ENCODE measurements at places on chromosomes 13 and 19.

DNA sequence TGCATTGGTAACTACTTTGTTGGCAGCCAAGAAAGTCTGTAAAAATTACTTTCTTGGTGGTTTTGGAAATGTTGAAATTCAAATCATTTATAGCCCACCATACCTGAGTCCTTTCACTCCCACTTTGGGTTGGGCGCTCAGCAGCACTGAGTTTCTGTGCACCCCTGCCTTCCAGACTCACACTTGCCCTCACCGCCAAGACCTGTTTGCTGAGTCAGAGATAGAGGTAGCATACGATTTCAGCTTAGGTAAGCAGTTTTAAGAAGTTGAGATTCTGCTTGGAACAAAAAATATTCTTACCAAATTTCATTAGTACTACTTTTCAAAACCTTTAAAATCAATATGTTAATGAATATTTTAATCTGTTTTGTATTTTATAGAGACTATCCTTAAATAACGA, 12.6 kb downstream of the MPHOSPH8 start:
- no peak for DNase-seq

DNA sequence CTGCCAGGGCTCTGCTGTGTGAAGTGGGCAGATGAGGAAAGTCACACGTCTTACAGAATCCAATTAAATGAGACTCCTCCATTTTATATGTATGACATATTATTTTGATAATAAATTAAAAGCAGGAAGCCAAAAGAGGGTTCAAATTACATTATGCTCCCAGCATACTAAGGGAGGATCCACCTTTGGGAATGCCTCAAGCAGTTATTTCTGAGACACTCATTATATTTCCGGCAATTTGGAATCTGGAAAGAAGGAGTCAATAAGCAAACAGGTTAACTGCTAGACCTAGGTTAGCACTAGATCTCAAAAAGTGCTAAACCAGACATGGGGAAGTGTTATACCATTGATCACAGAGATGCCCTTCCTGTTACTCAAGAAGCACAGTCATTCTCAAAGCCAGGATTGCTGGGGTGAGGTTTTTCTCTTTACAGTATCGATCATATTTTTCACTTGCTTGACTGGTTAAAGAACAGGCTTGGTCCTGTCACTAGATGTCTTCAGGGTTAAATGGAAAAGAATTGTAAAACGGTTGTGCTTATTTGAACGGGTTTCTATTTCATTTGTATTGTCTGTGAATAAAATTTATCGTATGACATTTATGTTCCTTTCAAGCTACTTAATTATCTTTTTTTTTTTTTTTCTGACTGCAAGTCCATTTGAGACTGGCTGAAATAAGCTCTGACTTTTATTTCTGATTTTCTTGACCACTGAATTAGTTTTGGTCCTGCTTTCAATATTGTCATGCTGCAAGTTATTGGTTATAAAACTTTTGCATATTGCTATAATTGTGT, 523.2 kb downstream of the KLF12 start:
- no peak for DNase-seq

GRCh38 chr19:29489172-29489951, 36.4 kb upstream of the VSTM2B start:
- no peak for DNase-seq

- DNase-seq: no peak
These were observed 12.6 kb upstream of the ERICH6B start for GRCh38 chr13:45628094-45628493.

DNA sequence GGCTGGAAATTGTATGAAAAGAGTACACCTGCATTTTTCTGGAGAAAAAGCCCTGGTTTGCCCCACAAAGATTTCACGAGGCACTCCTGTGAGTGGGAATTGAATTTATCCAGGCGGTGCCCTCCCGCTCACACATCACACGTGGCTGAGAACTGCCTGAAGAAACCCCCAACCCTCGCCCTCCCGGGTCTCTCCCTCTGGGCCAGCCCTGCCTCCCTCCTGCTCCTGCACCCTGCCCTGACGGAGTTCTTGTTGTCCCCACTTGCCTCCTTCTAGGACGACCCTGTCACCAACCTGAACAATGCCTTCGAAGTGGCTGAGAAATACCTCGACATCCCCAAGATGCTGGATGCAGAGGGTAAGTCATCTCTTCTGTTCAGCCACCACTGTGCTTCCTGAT, 35.2 kb downstream of the CAPN12 start:
- DNase-seq: no peak

DNA sequence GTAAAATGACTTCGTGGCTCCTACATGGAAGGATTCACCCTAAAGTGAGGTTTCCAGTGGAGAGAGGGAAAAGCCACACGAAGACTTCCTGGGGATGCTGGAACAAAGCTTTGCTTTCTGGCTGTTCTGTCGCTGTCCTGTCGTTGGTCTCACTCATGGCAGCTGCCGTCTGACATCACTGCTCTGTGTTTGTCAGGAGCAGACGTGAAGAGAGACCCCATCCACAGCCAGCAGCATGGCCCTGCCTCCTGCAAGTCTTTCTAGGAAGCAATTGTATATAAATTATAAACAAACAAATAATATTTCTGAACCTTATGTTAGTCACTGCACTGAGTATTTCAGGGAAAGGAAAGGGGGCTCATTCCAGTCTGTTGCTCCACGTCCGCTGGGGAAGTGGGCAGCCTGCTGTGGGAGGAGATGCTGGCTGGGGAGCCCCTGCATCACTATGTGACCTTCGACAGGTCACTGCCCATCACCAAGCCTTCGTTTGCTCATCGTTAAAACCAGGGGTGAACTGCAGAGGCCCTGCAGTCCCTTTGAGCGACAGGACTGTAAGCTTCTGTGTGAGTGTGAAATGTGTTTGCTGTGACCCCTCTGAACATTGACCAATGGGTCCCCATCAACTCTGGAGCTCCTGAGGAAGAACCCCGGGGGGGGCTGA, 151.0 kb downstream of the DCT start:
- DNase-seq: no peak

- DNase-seq: no peak
These were observed 1.4 kb downstream of the ZNF780B start for GRCh38 chr19:40054632-40055031.

- DNase-seq: no peak
These were observed 304.7 kb upstream of the KLF12 start for GRCh38 chr13:74438901-74439300.

DNA sequence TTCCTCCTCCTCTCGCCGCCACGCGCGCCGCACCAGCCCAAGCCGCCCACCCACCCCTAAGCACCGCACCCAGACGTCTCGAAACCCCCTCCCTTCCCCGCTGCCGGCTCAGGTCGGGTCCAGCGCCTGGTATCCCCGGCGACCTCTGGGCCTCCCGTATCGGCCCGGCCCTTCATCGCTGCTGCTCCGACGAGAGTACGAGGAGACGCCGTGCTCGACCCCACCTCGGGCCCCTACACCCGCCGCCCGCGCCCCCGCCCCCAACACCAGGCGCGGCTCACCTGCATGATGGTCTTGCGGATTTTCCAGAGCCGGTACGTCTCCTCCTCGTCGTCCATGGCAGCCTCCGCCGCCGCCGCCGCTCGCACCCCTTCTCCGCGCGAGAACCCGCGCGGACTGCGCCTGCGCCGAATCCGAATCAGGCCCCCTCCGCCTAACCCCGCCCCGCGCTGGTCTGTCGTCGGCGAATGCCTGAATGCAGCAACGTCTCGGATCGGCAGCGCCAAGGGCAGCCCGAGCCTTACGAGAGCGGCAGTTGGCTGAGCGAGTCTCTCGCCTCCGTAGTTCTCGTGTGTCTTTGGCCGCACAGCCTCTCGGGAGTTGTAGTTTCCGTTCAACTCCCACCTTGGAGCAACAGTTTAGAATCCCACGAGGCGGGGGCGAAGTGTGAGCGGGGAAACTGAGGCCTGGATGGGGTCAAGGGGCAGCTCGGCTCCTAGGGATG, at the start of gene POLR2E:
TSS of gene POLR2E (minus strand) at position 398 of the 724 bp plus-strand sequence. CDS start at position 338, 60 bp downstream.
- peak; percentile 94 for DNase-seq

- no peak for DNase-seq
These were observed 8.2 kb downstream of the LATS2 start for GRCh38 chr13:21053231-21053630.

DNA sequence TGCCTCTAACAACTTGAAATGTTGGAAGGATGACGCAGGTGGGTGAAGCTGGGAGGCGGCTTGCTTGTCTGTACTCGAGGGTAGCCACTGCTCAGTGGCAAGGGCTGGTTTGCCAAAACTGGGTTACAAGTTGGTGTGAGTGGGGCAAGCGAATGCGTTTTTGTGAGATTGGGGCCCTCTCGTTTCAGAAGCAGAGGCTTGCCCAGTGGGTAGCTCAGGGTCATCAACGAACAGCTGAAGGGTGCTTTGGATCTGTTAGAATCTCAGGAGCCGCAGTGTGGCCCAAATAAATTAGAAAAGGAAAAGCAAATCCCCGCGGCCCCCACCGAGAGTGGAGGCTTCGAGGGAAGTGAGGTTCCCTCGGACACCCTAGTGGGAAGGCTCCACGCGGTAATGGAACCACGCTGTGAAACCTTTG, 7.3 kb downstream of the ATP4B start:
- no peak for DNase-seq

GRCh38 chr19:43688059-43688701, 18.2 kb upstream of the PLAUR start:
- no peak for DNase-seq

DNA sequence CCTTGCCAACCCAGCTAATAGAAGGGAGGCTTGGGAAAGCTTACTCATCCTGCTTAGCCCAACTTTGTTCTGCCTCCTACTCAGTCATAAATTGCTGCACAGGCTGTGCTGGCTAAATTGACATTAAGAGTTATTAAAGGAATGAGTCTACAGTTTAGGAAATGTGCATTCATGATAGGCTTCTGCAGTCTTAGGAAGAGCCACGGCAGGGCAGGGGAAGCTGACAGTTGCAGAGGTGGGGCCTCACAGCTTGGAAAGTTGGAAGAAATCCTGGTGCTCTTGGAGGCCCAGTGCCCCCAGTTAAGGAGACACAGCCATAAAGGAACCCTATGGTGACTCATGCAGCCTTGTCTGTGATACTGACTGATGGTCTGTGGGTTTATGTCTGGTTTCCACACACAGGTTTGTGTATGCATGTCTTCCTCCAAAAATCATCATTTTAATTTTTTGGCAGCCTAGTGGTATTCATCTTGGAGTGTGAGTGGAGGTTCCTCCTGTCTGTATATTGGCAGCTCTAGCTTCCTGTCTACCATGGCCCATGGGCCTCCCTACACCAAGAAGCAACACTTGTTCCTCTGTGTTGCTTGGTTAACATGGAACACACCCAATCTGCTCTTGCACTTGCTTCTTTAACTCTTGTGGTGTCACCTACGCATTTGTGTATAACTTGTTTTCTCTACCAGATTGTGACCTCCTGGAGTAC, 135.0 kb upstream of the KL start:
- no peak for DNase-seq

GRCh38 chr19:41871573-41872383, 5.3 kb upstream of the CD79A start:
- no peak for DNase-seq

DNA sequence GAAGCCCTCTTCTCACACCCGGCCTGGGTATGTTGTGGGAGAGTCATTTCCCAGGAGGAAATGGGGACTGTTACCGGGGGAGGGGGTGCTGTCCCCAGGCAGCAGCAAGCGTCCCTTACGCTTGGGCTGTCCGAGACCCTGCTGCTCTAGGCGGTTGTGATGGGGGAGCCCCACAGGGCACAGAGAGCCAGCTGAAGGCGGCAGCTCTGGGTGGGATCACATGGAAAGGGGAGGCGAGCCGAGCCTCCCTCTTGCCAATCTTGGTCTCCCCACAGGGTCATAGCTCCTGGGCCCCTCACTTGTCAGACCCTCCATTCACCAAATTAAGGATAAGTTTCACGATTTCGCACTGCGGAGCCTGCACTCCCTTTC, 22.0 kb downstream of the EPN1 start:
- DNase-seq: no peak

GRCh38 chr13:89610331-89610730, 1737.2 kb upstream of the MIR17HG start:
- no peak for DNase-seq

DNA sequence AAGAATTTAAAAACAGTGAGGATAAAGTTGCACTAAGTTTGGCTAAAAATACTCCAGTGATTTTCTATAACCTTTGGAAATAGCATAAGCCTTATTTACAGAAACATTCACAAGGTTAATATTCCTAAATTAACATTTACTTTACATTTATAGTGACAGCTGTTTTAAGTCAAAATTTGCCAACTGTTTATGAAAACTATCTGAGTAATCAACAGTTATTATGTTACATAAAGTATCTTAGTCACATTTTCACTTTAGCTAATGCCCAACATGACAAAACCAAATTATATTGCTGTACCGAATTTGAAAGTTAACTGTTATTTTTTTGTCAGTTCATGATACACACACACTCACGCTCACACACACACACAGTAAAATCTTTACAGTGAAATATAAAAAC, 1.2 kb downstream of the TNFRSF19 start:
- DNase-seq: no peak

- no peak for DNase-seq
These were observed 10.0 kb downstream of the ATP7B start for GRCh38 chr13:52001120-52001731.

- no peak for DNase-seq
These were observed 19.4 kb downstream of the NLRP11 start for GRCh38 chr19:55812449-55812848.

DNA sequence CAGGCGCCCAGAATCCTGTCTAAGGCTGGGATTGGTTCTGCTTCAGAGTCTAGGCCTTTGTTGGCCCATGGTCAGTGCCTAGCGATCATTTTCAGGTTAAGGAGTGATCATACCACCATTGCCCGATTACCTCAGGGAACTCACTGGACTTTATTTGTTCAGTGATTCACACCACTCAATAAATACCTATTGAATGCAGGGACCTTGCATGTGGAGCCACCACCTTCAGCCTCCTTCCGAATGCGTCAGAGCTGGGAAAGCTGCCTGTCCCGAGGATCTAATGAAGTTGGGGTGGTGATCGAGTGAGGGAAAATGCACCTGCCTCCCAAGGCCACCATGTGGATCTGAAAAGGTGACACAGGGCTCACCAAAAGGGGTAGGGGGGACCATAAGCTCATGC, 40.0 kb upstream of the POU2F2 start:
- DNase-seq: no peak

- no peak for DNase-seq
These were observed 77.3 kb downstream of the ZNF486 start for GRCh38 chr19:20244356-20244755.

DNA sequence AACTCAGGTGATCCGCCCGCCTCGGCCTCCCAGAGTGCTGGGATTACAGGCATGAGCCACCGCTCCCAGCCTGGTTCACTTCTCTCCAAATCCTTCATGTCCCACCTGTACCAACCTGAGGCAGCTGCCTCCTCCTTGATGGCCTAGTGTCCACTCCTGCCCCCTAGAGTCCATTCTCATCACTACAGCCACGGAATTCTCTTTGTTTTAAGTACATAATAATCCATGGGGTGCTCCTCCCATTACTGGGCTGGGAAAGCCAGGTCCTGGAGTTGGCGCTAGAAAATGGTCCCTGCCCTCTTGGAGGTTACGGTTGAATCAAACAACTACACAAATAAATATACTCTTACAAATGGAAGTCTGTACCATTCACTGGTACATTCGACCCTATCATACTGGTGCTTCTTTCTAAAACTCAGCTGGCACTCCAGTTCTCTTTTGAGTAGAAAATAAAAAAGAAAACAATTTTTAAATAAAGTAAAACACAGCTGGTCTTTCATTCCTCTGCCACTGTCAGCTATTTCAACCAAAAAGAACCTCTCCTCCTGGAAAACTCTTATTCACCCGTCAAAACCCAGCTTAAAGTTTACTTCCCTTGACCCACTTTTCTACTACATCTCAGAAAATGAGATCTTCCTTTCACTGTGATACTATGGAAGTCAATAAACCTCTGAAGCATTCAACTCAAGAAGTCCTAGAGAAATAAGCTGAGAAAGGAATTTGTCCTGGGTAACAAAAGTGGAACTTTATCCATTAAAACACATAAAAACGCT, 22.4 kb upstream of the ARHGEF18 start:
- DNase-seq: peak; percentile 6

GRCh38 chr19:46447824-46448223, 19.1 kb upstream of the PNMA8C start:
- no peak for DNase-seq

Measured in LNCaP clone FGC (cell line).